H4 (cell line): ENCODE measurements at places on chromosomes 7 and 10. TPM values are rescaled to one million over a fixed set of nuclear protein-coding genes. Genes with fewer than 3 reads are reported as not detected.

GRCh38 chr7:6556196-6556595, 4.9 kb upstream of the GRID2IP start:
- DNase-seq = no peak

DNA sequence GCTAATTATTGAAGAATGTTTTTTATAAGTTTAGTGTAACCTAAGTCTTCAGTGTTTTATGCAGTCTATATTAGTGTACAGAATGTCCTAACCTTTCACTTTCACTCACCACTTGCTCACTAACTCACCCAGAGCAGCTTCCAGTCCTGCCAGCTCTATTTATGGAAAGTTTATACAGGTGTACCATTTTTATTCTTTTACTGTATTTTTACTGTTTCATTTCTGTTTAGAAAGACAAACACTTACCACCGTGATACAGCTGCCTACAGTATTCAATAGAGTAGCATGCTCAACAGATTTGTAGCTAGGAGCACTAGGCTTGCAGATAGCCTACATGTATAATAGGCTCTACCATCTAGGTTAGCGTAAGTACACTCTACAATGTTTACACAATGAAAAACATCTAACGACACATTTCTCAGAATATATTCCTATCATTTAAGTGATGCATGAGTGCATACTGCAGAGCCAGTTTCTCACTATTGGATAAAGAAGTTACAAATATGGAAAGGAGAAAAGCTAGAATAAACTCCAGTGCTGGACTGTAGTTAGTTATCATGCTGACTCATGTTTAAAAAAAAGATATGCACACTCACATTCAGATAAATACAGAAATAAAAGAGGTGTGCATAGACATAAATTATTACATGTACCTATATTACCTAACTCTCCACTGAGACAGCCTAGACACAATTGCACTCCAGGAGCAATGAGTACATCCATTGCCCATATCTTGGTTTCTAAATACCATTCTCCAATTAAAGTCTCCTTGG, 30.4 kb downstream of the STEAP1B start:
- DNase-seq = no peak

- DNase-seq = no peak
These were observed 164.6 kb upstream of the C1GALT1 start for GRCh38 chr7:7017707-7018280.

DNA sequence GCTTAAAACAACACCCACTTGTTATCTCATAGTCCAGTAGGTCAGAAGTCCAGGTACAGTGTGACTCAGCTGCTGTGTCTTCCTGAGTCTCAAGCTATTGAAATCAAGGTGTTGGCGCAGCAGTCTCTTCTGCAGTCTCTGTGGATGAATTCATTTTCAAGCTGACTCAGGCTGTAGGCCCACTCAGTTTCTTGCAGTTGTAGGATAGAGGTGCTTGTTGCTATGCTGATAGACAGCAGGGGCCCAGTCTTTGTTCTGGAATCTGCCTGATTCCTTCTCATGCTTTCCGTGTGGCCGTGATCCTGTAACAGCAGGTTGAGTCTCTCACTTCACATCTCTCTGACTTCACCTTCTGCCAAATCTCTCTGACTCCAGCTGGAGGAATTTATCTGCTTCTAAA, 400.4 kb upstream of the POM121L12 start:
- no peak for DNase-seq

- DNase-seq = no peak
These were observed 448 bp upstream of the NET1 start for GRCh38 chr10:5411941-5412276.

The GIGYF1 gene
- 2.6 and 4.1 TPM in 2 replicates for total RNA-seq

DNA sequence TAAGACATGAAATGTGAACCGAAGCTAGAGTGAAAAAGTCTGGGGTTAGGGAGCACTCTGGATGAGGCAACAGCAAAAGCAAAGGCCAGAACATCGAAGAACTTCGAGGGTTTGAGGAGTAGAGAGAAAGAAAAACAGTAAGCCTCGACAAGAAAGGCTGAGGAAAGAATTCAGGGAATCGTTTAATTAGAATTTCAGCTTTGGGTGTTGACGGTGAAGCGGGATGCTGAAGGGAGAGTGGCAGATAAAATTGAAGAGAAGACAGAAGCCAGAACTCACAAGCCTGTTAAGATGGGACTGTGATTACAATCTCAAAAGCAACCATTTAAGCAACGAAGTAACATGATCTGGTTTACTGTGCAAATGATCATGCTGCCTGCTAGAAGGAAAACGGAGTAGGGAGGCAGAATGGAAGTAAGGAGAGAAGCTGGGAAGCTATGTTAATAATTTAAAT, 2.1 kb downstream of the TRDMT1 start:
- peak; percentile 27 for DNase-seq

GRCh38 chr7:1868516-1869165, 198.6 kb downstream of the ELFN1 start:
- DNase-seq = no peak
